Fibroblast of the aortic adventitia (primary cell): ENCODE measurements at places on chromosomes 12 and 14.

GRCh38 chr12:75526655-75527511 is 15.5 kb upstream of the KRR1 start:
- DNase-seq, result peak; percentile 82

GRCh38 chr12:103627189-103627855 is 40.2 kb downstream of the STAB2 start:
- DNase-seq, result no peak

DNA sequence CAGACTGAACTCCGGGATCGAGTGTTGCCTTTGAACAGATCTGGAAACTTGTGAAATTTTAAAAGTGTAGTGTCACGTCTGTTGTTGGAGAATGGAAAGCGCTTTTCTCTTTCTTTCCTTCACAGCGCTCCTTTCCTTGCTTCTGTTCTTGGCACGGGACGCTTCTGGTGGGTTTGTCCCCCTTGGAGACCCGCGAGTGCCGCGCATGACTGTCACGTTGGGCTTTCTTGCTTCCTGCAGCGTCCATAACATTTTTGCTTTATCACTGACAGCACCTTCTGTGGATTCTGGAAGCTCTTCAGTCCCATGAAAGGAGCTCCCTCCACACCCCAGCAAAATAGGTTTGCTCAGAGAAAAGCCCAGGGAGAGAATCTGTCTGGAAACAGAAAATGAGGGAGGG is 193.0 kb upstream of the TMEM132C start:
- DNase-seq, result no peak

DNA sequence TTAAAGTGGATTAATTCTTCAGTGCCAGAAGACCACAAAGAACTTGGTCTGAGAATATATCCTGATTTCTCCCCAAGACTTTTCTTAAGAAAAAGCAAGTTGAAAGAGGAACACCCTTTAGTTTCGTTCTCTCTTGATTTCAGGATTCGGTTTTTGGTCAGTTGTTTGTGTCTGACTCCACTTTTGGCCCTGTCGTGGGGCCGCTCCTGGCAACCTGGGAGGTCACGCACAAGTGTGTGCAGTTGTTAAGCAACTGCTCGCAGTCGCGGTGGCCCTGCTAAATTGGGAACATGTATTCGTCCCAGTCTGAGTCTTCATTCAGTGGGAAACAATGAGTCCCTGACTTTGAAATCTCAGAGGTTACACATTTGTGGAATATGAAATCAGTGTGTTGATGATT is 68.7 kb downstream of the RGS6 start:
- DNase-seq, result no peak

- DNase-seq, result peak; percentile 53
Observed at GRCh38 chr12:91577586-91578539, 395.2 kb upstream of the DCN start.

- peak; percentile 63 for DNase-seq
Observed at GRCh38 chr14:92553438-92553837, 39.9 kb downstream of the RIN3 start.

DNA sequence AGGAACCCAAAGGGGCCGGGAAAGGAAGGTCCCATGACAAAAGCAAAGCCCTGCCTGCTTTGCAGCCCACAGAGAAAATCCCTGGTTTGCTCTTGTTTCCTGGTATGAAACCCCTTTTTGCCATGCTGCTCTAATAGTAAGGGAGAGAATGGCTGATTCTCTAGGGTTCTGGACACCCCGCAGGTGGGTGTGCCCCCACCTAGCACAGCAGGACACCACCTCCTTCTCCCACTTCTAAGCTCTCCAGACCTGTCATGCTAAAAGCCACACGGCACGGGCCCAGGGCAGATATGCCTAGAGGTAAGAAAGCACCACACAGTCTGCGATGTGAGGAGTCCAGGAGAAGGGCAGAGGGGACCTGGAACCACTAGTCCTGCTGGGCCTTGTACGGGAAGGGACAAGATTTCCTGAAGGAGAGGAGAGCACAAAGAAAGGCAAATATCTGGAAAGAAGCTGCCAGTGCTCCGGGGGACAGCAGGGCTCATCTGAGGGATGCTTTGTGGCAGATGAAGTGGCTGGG is 113.3 kb downstream of the BCL11B start:
- no peak for DNase-seq

DNA sequence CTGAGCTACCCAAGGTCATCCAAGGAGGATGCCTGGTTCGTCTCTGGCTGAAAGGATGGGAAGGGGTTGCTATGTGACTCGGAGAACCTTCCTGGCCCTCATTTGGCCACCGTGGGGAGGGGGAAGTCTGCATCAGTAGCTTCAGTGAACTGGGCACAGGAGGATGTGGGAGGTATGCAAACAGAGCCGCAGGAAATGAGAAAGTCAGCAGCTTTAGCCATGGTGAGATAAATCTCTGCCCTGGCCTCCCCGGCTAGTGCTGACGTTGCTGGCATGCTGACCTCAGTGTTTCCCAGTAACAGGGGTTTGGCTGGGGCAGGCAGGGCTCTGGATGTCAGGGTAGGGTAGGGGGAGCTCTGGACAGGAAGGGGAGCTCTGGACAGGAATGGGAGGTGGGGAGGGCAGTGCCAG is 2.3 kb upstream of the CEBPE start:
- peak; percentile 84 for DNase-seq

GRCh38 chr12:116996621-116997020 is 85.9 kb downstream of the FBXW8 start:
- DNase-seq, result peak; percentile 78

DNA sequence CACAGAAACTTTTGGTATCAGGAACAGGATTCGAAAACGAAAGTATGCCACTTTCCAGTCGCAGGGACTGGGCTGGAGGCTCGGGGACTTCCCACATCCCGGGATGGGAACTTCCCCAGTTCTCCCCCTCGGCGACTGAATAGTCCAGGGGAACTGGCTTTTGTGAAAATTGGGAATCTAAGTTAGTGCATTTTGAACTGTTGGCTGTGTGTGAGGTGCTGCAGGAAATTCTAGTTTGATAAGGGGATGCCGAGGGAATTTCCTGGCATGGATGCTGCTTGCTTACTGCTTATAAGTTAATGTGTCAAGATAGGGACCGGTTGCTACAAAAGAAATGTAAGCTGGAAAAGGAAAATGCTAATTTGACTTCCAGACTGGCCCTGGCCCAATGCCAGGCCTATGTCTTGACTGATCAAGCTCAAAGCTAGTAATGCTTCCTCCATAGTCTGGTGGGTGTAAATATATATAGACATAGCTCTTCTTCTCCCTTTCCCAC is 73.4 kb upstream of the EIF5 start:
- peak; percentile 81 for DNase-seq

GRCh38 chr12:26723379-26724308 is 109.3 kb downstream of the ITPR2 start:
- DNase-seq, result peak; percentile 91

- peak; percentile 79 for DNase-seq
Observed at GRCh38 chr12:27573972-27574371, 50.0 kb downstream of the PPFIBP1 start.

GRCh38 chr12:114420944-114421335 is 15.0 kb upstream of the TBX5 start:
- DNase-seq, result no peak

GRCh38 chr14:27391331-27391730 is 793.5 kb upstream of the NOVA1 start:
- no peak for DNase-seq

DNA sequence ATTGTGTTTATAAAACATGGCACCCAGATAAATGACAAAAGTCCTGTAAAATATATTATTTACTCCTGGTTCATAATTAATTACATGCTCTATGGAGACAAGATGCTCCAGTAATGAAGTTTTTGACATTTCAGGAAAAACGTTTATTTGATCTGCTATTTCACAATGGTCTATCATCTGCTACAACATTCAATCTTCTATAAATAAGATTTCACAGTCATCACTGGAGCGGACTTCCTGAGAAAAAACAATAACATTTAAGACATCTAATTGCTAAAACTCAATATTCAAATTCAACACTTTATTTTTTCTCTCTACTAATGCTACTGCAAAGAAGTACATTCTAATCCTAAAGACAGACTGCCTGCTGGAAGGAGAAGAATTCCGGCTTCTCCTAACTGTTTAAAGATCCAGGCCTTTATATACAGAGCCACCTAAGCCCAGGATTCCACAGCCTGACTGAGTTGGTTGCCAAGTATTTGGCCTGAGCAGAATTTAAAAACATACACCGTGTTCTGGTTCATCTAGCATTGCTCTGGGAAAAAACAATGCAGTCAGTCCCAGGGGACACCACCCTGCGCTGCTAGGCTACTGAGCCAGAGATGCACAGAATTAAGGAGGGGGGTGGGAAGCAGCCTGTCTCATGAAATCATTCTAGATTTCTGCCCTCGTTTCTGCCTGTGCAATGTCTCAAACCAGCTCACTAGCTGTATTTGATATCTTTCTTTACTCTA is 58.0 kb downstream of the TMTC1 start:
- peak; percentile 78 for DNase-seq

GRCh38 chr14:91376547-91377477 is 40.8 kb downstream of the CCDC88C start:
- DNase-seq, result no peak

DNA sequence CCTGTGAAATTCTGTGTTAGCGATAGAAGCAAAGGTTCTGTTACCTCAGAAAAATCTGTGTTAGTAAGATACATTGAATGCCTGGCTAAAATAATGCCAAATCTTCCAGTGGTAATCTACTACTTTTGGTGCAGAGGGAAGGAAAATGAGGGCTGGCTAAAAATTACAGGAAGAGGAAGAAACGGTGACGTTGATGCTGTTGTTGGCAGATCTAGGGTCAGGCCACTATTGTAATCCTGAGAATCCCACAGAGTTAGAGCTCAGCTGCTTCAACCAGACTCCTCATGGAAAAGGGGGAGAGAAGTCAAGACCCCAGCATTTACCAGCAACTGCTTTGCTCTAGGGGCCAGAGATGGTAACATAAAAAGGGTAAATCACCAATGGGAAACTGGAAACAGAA is 145.1 kb downstream of the PPM1H start:
- DNase-seq, result no peak
